ENCODE measurements at places on chromosomes 4 and X.
A peak's percentile ranks its signal among the peaks of the same experiment; 100 is the strongest.

GRCh38 chrX:155968791-155969190 lies 28.7 kb upstream of the IL9R start:
- no peak for DNase-seq

GRCh38 chrX:47530049-47530448 lies 31.0 kb upstream of the ARAF start:
- DNase-seq, result no peak

- no peak for DNase-seq
Measured at GRCh38 chr4:76246025-76246424, 5.5 kb upstream of the FAM47E start.

DNA sequence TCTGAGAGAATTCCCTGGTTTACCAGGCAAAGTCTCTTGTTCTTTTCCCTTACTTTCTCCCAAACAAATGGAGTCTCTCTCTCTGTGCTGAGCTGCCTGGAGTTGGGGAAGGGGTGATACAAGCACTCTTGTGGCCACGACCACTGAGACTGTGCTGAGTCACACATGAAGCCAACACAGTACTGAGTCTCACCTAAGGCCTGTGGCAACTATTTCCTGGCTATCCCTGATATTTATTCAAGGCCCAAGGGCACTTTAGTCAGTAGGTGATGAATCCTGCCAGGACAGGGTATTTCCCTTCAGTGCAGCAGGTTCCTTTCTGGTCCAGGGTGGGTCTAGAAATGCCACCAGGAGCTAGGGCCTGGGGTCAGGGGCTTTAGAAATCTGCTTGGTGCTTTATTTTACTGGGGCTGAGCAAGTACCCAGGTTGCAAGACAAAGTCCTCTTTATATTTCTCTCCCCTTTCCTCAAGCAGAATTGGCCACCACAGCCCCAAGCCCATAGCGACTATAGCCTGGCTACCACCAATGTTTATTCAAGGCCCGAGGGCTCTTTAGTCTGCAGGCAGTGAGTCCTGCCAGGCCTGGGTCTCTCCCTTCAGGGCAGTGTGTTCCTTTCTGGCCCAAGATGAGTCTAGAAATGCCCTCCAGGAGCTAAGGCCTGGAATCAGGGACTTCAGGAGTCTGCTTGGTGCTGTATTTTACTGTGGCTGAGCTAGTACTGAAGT lies 10.5 kb downstream of the ARL13A start:
- DNase-seq, result no peak

- no peak for DNase-seq
Measured at GRCh38 chrX:8867406-8867805, 66.2 kb upstream of the FAM9A start.

DNA sequence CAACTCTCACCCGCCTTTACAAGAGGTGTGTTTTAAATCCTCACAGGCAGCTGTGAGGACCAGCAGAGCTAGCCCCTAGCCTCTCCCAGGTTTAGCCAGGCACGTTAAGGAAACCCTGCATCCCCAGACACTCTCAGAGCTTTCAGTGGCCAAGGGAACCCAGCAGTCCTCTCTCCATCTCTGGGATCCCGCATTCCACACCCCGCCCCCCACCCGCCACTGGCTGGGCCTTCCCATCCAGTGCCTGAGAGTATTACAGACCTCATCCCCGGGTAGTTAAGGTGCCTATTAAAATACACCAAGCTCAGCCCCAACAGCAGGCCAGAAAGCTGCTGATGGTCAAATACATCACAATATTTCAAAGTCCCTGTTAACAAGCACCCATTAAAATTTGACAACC lies 256.2 kb downstream of the BCOR start:
- no peak for DNase-seq

DNA sequence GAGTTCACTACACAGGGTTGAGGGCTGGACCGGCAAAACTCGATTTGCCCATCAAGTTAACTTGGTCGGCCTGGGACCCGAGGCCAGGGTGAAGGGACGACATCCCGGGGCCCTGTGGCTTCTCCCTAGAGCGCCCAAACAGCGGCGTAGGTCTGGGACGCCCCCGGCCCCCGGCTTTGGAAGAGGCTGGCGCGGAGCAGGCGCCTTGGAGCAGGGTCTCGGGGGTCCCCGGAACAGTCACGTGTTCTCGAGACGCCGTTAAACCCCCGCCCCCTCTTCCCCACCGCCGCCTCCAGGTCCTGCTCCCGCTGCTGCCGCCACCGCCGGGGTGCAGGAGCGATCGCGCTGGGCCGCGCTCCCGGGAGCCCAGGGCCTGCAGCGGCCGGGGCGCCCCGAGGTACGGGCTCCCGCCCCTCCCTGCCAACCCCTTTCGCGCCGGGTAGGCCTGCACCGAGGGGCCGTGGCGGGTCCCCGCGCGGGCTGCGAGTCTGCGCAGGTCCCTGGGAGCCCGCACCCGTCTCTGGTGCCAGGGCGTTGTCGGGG lies at the start of gene NPY5R:
Gene NPY5R, plus strand, starts transcription at position 289 of the 543 bp plus-strand sequence. CDS start 6,382 bp downstream, outside the sequence.
- peak; percentile 39 for DNase-seq

DNA sequence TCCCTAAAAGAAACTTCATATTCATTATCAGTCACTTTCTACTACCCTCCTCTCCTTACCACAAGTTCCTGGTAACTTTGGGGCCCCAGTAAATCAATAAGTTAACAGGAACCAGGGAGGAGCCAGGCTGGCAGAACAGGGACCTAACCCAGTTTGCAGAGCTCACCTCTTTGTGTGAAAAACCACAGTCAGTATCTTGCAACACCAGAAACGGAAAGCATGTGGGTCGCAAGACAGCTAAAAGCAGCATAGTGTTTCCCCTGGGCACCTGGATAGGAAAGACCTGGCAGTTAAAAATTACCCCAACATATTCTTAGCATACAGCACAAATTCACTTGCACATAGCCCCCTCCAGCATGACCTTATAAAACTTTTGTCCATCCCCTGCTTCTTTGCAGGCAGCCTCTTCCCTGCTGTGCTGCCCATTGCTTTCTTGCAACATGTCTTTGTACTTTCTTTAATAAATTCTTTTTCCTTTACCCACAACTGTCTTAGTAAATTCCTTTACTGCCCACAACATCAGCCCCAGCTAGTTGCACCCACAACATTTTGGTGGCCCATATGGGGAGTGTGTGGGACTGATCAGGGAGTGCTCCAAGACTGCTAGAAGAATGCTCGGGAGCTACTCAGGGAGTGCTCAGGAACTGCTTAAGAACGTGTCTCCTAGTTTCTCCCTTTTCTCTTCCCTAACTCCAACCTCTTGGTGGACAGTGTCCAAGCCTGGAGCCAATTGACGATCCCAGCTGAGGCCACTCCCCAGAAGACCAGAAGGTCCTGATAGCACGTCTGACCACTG lies 83.4 kb downstream of the MSN start:
- no peak for DNase-seq

- DNase-seq, result no peak
Measured at GRCh38 chr4:34723605-34724004, 1520.7 kb downstream of the ARAP2 start.

- no peak for DNase-seq
Measured at GRCh38 chr4:76610751-76611547, 175.9 kb downstream of the SHROOM3 start.

- DNase-seq, result no peak
Measured at GRCh38 chrX:45434231-45434630, 233.6 kb upstream of the DIPK2B start.

DNA sequence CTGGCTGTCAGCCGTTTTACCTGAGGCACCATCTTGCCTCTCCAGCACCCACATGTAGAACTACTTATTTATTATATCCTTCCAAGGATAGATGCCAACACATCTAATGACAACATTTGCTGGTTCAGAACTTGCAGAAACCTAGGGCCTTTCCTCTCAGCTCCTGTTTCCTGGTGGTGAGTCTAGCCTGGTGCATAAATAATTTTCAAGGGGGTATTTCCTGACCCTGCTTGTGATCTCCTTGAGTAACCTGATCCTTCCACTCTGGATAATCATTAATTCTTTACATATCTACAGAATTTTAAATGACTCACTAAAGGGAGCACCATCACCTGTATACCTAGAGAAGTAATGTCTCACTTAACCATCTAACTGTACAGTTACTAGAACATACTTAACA lies 153.4 kb downstream of the PPARGC1A start:
- no peak for DNase-seq

DNA sequence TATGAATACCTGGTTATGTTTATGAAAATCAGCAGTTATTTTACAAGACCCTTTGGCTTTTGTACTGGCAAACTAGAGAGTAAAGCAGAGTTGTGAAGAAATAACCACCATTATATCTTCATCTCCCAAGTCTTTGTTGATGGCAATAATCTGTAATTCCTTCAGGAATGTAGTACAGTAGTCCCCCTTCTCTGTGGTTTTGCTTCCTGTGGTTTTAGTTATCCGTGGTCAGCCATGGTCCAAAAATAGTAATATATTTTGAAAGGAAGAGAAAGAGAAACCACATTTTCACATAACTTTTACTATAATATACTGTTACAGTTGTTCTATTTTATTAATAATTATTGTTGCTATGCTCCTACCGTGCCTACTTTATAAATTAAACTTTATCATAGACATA lies 27.8 kb downstream of the BANK1 start:
- DNase-seq, result no peak

- no peak for DNase-seq
Measured at GRCh38 chrX:21167494-21167893, 206.7 kb upstream of the CNKSR2 start.

- peak; percentile 57 for DNase-seq
Measured at GRCh38 chr4:41661442-41662076, 87.0 kb downstream of the PHOX2B start.

DNA sequence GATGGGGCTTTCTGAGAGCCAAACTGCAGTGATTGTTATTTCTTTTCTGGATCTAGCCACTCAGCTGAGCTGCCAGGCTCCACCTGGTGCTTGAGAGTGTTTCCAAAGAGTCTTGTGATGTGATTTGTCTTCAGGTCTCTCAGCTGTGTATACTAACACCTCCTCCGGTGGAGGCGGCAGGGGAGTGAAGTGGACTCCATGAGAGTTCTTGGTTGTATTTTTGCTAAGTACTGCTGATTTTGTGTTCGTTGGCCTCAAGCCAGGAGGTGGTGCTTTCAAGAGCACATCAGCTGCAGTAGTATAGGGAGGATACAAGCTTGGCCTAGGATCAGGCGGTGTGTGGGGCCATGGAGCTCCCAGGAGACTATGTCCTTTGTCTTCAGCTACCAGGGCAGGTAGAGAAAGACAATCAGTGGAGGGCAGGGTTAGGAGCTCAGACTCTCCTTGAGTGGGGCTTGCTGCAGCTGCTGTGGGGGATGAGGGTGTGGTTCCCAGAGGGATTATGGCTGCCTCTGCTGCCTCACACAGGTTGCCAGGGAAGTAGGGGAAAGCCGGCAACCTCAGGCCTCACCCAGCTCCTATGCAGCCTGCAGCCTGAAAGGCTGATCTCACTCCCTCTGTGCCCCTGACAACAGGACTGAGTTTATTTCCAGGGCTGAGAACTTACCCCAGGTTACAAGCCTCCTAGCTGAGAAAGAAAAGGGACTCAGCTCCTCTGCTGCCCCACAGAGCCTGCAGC lies 62.4 kb downstream of the NPFFR2 start:
- DNase-seq, result no peak

Data from WTC11 (cell line).